NCI-H2081 treated with DMSO at 0.1 percent for 48 hours (cell line): ENCODE measurements at places on chromosomes 4 and X.

GRCh38 chr4:76532805-76533204, 97.8 kb downstream of the SHROOM3 start:
- no peak for DNase-seq

- no peak for DNase-seq
Observed at GRCh38 chrX:125327891-125328290, 8.2 kb downstream of the TEX13C start.

- no peak for DNase-seq
Observed at GRCh38 chr4:145939441-145939750, 773 bp upstream of the ZNF827 start.

GRCh38 chr4:40265910-40266274, 69.1 kb downstream of the RHOH start:
- DNase-seq, result no peak

- DNase-seq, result no peak
Observed at GRCh38 chrX:6777238-6778002, 242.5 kb upstream of the VCX3A start.

GRCh38 chrX:13159886-13160285, 115.5 kb upstream of the FAM9C start:
- no peak for DNase-seq

DNA sequence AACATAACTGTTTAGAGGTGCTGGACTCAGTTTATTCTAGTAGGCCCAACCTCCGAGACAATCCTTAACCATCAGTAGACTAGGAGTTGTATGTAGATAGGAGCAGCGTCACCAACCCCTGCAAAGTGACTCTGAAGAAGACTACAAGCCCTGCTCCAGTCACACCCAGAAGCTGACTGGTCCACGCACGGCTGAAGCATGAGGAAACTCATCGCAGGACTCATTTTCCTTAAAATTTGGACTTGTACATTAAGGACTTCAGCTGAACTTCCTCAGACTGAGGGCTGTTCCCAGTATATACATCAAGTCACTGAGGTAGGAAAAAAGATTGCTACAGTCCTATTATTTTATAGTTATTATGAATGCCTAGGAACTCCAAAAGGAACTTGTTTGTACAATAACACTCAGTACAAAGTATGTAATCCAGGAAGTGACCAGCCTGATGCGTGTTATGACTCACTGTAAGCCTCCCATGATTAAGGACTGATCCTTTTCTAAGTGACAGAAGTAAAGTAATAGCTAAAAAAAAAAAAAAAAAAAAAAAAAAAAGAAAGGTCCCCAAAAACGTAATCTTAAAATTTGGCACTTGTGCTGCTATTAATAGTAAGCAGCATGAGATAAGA, 41.6 kb upstream of the UGT2B7 start:
- no peak for DNase-seq

DNA sequence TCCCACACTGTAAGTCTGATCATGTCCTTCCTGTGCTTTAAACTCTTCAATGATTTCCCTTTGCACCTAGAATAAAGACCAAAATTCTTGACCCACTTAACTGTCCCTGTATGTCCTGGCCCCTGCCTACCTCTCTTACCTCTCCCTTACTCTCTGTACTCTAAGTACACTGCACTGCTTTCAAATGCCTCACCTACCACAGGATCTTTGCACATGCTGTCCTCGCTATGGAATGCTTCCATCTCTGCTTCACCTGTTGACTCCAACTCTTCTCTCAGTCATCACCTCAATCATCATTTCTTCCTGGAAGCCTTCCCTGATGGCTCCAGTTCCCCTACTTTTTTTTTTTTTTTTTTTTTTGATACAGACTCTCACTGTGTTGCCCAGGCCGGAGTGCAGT, 29.0 kb upstream of the SEPTIN6 start:
- DNase-seq, result no peak

GRCh38 chr4:8343967-8344331, 74.4 kb downstream of the HTRA3 start:
- DNase-seq, result no peak

- DNase-seq, result no peak
Observed at GRCh38 chr4:132123870-132124623, 1025.0 kb upstream of the PCDH10 start.

DNA sequence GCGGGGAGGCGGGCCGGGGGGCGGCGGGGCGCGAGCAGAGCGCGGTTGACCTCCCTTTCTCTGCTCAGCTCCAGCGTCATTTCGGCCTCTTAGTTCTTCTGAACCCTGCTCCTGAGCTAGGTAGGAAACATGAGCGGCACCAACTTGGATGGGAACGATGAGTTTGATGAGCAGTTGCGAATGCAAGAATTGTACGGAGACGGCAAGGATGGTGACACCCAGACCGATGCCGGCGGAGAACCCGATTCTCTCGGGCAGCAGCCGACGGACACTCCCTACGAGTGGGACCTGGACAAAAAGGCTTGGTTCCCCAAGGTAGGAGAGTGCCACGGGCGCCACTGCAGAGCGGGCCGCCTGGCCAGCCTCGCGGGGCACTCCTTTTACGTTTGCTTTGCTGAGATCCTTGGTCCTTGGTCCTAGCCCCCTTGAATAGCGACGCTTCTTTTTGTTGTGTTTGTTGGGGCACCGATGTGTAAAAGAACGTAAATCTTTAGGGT, at the start of gene HTATSF1:
Gene HTATSF1 (plus strand): TSS at position 37 of the 497 bp plus-strand sequence. CDS start 93 bp downstream, at position 130.
- no peak for DNase-seq

DNA sequence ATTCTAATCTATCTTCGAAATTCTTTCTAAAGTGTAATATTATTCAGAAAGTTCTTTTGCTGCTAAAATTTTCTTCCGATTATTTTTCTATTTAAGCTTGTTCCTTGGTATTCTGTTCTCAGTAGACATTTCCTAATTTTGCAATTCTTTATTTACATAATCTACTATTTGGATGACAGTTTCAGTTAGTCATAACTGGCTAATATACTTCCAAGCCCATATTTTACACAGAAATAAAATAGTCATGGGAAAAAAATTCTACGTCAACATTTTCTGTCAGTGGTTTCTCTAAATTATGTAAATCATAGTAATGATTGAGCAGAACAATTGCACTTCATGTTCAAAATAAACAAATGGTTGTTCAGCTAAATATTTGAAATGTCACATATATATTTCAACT, 178.0 kb upstream of the ANKRD50 start:
- no peak for DNase-seq

DNA sequence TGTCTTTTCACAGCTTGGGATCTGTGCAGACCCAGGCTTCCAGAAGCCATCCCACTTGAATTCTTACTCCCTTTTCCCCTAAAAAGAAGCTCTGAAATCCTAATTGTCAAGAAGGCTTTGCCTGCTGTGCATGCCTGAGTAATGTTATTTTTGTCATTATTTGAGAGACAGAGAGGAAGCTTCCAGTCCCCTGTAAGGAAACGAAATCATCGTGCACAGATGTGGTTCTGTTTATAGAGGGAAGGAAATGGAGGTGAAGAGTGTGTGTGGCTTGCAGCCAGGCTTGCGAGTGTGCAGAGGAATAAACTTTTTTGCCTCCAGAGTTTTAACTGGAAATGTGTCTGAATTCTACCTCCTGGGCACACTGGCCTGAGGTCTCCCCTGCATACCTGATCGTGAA, 70.2 kb downstream of the TBL1X start:
- no peak for DNase-seq

DNA sequence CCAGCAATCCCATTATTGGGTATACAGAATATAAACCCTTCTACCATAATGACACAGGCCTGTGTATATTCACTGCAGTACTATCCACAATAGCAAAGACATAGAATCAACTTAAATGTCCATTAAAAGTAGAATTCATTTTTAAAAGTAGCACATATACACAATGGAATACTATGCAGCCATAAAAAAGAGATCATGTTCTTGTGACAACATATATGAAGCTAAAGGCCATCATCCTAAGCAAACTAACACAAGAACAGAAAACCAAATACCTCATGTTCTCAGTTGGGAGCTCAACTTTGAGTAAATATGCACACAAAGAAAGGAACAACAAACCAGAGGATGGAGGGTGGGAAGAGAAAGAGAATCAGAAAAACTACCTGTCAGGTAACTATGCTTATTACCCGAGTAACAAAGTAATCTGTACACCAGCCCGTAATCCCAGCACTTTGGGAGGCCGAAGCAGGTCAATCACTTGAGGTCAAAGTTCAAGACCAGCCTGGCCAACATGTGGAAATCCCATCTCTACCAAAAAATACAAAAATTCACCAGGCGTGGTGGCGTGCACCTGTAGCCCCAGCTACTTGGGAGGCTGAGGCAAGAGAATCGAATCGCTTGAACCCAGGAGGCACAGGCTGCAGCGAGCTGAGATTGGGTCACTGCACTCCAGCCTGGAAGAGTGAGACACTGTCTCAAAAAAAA, 22.8 kb downstream of the DHX15 start:
- no peak for DNase-seq

DNA sequence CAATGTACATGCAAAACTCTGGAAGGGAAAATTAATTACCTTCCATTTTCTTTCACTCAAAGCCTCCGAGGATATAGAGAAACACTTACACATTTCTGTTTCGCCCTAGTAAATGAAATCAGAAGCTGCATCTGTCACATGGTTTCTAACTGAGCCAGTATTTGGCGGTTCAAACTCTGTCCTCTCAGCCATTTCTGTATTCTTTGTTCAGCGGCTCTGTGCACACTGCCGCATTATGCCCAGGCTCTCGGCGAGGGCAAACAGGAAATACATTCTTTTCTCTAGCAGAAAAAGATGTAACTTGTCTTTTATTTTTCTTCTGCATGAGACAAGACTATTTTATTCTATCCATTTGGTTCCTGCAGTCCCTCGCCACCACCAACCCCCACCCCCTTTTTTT, 71.4 kb upstream of the GPM6B start:
- no peak for DNase-seq

- no peak for DNase-seq
Observed at GRCh38 chr4:152937336-152938236, 1.5 kb downstream of the FHDC1 start.

DNA sequence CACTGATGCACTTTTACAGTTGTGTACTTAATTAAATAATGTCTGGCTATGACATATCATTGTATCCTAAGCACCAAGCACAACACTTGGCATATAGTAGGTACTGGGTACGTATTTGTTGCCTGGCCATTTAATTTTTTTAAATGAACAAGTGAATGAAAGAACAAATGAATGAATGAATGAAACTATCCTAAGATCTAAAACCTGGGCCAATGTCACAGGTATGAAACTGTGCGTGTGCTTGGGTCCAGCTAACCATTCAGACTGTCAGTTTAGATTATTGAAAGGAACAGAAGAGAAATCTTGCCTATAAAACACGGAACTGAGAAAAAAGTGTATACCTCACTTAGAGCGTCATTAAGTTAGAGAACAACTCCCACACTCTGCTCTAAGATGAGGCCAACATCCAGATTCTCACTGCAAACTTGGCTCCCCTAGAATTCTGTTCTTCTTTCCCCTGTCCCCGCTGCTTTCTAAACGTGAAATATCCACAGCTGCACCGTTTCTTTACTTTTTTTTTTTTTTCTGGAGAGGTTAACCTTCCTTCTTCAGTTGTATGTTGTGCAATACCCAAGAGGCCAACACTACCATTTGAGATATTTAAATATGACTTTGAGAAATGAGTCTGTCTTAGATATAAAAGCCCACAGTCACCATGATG, 17.3 kb upstream of the SEL1L3 start:
- no peak for DNase-seq

- DNase-seq, result no peak
Observed at GRCh38 chr4:174753021-174753420, 76.0 kb downstream of the GLRA3 start.

DNA sequence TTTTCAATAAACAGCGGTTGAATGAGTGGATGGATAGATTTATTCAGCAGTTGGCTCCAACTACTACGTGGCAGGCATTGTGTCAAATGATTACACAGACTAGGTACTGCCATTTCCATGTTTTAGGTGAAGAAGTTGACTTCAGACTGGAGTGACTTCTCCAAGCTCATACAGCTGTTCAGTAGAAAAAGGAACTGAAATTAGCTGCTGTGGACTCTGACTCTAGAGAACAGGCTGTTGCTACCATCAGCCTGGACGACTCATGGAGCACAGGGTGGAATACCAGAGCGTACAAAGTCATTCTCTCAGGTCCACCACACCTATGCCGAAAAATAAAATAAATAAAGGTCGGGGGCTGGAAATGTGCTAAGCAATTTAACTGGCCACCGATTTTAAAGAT, 45.3 kb downstream of the TENM3 start:
- no peak for DNase-seq

GRCh38 chr4:37441231-37442061, 196.9 kb downstream of the NWD2 start:
- no peak for DNase-seq

DNA sequence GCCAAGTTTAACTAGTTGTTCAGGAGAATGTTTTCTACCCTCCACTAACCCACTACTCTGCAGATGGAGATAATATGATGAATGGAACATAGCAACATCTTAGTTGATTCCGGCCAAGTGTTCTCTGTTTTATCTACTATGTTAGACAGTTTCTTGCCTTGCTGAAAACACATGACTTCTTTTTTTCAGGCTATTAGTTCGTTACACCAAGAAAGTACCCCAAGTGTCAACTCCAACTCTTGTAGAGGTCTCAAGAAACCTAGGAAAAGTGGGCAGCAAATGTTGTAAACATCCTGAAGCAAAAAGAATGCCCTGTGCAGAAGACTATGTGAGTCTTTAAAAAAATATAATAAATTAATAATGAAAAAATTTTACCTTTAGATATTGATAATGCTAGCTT, 13.3 kb downstream of the ALB start:
- no peak for DNase-seq

DNA sequence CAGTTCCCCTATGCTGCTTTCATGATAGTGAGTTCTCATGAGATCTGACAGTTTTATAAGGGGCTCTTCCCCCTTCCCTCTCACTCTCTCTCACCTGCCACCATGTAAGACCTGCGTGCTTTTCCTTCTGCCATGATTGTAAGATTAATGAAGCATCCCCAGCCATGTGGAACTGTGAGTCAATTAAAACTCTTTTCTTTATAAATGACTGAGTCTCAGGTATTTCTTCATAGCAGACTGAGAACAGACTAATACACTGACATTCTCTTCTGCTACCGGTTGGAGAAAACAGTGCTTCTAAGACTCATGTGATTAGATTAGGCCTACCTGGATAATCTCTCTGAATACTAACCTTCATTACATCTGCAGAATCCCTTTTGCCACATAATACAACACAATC, 45.4 kb upstream of the TRPC5OS start:
- DNase-seq, result no peak

DNA sequence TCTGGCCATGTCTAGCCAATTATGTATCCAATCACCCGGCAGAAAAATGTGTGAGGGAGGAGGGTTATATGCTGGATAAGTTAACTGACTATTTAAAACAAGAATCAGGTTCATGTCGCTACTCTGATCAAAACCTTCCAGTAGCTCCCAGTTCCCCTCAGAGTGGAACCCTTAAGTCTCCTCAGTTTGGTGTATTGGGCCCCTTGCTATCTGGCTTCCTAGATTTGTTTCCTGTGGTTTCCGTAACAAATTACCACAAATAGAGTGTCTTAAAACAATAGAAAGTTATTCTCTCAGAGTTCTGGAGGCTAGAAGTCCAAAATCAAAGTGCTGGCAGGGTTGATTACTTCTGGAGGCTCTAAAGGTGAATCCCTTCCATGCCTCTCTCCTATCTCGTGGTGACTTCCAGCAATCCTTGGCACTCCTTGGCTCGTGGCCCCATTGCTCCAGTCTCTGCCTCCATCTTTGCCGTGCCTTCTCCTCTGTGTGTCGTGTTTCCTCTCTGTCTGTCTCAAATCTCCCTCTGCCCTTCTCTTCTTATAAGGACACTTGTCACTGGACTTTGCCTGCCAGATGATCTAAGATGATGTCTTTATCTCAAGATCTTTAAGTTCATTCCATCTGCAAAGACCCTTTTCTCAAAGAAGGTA, 10.5 kb upstream of the ENPP6 start:
- no peak for DNase-seq

GRCh38 chr4:101019313-101019712, 328.0 kb downstream of the PPP3CA start:
- DNase-seq, result no peak
